Glutamatergic neuron (in vitro differentiated cells): ENCODE measurements at places on chromosomes 1 and 21.

- H3K27ac ChIP-seq: no peak overlapping the region
- peaks cover 19% of the 10 kb centered on the region for H3K4me1 ChIP-seq
- H3K4me3 ChIP-seq: no peak overlapping the region
- H3K36me3 ChIP-seq: no peaks in the 10 kb centered on the region
- DNase-seq: no peak
- peaks cover 4% of the 10 kb centered on the region for H3K27me3 ChIP-seq
These were observed 652.5 kb downstream of the AMY1C start for GRCh38 chr1:104402178-104402577.

DNA sequence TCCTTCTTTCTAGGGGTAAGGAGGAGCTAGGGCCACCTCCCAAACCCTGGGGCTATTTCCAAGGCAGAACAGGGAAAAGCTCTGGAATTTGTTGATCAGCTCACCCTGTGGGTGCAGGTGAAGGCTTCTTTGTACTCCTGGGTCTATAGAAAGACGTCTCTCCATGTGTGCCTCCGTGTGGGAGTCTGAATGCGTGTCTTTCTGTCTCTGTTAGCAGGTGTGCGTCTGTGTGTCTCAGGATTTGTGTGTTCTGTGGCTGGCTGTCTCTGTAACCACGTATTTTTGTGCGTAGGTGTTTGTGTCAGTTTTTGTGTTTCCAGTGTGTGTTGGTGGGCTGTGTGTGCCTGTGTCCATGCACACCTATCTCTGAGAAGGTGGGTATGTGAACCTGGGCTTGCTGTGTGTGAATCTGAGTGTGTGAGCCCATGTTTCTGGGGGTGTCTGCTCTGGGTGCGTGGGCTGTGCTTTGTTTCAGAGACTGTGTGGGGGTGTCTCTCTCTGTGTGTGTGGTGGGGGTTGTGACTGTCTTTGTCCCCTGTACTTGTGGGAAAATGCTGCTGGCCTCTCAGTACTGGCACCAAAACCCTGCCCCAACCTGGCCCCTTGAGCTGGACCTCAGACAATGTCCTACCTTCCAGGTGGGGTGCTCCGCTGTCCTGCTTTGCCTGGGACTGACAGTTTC lies 12.7 kb upstream of the ETV3L start:
- H3K27me3 ChIP-seq: peaks cover 26% of the 10 kb centered on the region
- peak overlapping the region; percentile 27 for H3K4me3 ChIP-seq
- DNase-seq: no peak
- peaks cover 48% of the 10 kb centered on the region for H3K4me1 ChIP-seq
- H3K27ac ChIP-seq: peak overlapping the region; percentile 28
- no peaks in the 10 kb centered on the region for H3K36me3 ChIP-seq

DNA sequence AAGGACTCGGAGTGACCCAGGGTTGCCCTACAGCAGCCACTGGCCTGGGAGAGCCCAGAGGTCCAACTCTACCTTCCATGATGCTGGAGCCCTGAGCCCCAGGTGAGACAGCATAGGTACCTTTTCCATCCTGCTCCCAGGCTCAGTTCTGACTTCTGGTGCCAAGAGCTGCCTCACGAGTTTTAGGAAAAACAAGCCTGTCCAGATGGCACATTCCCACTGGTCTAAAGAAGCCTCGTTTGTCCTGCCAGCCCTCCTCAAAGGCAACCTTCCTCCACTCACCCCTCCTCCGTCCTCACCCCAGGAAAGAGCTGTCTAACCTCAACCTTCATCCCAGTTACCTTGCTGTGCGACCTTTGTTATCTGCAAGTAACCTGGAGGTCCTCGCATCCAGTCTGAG lies 53.5 kb upstream of the PRELP start:
- no peak for DNase-seq
- no peaks in the 10 kb centered on the region for H3K36me3 ChIP-seq
- no peak overlapping the region for H3K4me3 ChIP-seq

- H3K4me3 ChIP-seq: no peak overlapping the region
- no peaks in the 10 kb centered on the region for H3K4me1 ChIP-seq
- peaks cover 8% of the 10 kb centered on the region for H3K36me3 ChIP-seq
- H3K27ac ChIP-seq: no peak overlapping the region
These were observed 23.6 kb downstream of the RGSL1 start for GRCh38 chr1:182473556-182473955.

GRCh38 chr1:70427976-70428375 lies 16.9 kb downstream of the CTH start:
- no peak overlapping the region for H3K27ac ChIP-seq
- DNase-seq: no peak
- peaks cover 4% of the 10 kb centered on the region for H3K27me3 ChIP-seq
- no peaks in the 10 kb centered on the region for H3K36me3 ChIP-seq
- no peaks in the 10 kb centered on the region for H3K4me1 ChIP-seq
- no peak overlapping the region for H3K4me3 ChIP-seq

DNA sequence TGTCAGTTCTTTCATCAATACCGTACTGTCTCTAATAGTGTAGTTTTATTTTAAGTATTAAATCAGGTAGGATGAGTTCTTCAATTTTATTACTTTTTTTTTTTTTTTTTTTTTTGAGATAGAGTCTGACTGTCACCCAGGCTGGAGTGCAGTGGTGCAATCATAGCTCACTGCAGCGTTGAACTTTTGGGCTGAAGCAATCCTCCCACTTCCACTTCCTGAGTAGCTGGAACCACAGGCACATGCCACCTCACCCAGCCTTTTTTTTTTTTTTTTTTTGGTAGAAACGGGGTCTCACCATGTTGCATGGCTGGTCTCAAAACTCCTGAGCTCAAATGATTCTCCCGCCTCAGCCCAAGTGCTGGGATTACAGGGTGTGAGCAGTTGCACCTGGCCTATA lies 44.3 kb downstream of the INAVA start:
- no peaks in the 10 kb centered on the region for H3K27me3 ChIP-seq
- peaks cover 8% of the 10 kb centered on the region for H3K36me3 ChIP-seq
- no peak for DNase-seq
- no peaks in the 10 kb centered on the region for H3K4me1 ChIP-seq
- H3K4me3 ChIP-seq: no peak overlapping the region

DNA sequence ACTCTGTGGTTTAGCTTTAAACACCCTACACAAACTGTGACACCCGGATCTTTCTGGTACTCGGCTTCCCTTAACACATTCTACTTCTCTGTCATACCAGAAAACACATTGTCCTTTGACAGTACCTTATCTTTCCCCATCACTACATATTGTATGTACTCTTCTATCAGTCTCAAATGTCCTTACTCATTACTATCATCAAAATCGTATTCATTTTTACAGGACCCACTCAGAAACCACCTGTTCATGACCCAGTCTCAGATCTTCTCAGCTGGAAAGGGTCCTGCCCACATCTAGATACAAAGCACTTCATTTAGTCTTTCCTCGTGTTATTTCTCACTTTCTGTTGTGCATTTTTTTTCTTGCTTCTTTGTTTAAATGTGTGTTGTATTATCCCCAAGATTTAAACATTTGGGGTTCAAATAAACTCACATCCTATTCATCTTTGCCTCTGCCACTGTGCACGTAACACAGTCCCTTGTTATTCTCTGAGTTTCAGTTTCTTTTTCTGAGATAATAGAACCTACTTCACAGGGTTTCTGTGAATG lies 27.7 kb downstream of the CD34 start:
- DNase-seq: no peak
- H3K36me3 ChIP-seq: no peaks in the 10 kb centered on the region
- H3K4me1 ChIP-seq: no peaks in the 10 kb centered on the region
- no peak overlapping the region for H3K27ac ChIP-seq
- H3K4me3 ChIP-seq: no peak overlapping the region
- H3K27me3 ChIP-seq: no peaks in the 10 kb centered on the region

GRCh38 chr1:21295545-21295944 lies 5.3 kb upstream of the ECE1 start:
- peaks cover 31% of the 10 kb centered on the region for H3K4me1 ChIP-seq
- H3K4me3 ChIP-seq: no peak overlapping the region
- H3K27ac ChIP-seq: no peak overlapping the region
- DNase-seq: no peak
- H3K27me3 ChIP-seq: peaks cover 4% of the 10 kb centered on the region

DNA sequence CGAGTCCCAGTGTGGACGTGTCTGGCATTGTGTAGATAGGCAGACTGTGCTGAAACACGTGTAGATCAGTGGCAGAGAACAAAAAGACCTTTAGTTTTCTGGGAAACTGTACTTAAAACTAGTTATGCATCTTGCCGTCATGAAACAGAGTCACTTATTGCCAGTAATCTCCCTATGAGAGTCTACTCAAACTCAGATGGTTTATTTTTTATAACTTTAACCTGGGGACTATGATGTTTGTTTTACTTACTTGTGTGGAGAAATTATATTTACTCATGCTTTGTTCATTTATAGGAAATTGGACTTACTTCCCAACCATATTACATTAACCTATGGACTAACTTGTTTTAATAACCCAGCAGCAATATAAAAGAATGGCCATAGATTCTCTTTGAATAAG lies 54.1 kb upstream of the ABCG1 start:
- no peak overlapping the region for H3K4me3 ChIP-seq
- no peak overlapping the region for H3K27ac ChIP-seq
- peaks cover 7% of the 10 kb centered on the region for H3K4me1 ChIP-seq
- DNase-seq: no peak
- no peaks in the 10 kb centered on the region for H3K36me3 ChIP-seq
- H3K27me3 ChIP-seq: peaks cover 2% of the 10 kb centered on the region

GRCh38 chr1:153178922-153179321 lies 24.3 kb upstream of the LELP1 start:
- no peak overlapping the region for H3K4me3 ChIP-seq
- H3K36me3 ChIP-seq: no peaks in the 10 kb centered on the region
- H3K4me1 ChIP-seq: no peaks in the 10 kb centered on the region
- H3K27me3 ChIP-seq: no peaks in the 10 kb centered on the region
- H3K27ac ChIP-seq: no peak overlapping the region

DNA sequence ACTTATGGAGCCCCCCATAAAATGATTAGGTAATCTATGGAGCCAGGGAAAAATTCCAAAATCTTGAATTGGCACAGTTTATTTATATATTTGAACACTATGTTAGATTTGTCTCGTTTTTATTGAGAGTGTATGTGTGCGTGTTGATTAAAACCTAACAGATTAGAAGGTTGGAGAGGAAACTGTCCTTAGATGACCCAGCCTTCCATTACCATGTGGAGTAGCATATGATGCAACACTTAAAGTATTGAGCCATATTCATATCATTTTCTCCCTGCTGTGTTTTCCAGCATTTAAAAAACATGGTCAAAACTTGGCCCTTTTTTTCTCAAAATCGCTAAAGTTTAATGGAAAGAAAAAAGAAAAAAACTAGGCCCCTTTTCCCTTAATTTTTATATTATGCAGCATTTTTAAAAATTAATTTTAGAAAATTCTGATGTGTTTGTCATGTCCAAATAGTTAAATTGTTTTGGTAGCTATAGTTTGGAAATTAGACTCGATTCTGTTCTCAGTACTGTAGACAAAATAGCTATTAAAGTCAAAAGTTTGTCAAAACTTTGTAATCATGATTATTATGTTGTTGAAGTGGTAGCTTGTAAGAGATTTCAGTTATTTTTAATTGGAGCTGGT lies 2.3 kb downstream of the LRRC8D start:
- no peaks in the 10 kb centered on the region for H3K36me3 ChIP-seq
- H3K27me3 ChIP-seq: peaks cover 6% of the 10 kb centered on the region
- peak overlapping the region; percentile 97 for H3K4me3 ChIP-seq

GRCh38 chr21:38175306-38175705 lies 81.5 kb upstream of the KCNJ15 start:
- H3K4me1 ChIP-seq: peaks cover 18% of the 10 kb centered on the region
- peaks cover 4% of the 10 kb centered on the region for H3K36me3 ChIP-seq
- no peaks in the 10 kb centered on the region for H3K27me3 ChIP-seq
- no peak overlapping the region for H3K27ac ChIP-seq

GRCh38 chr1:173775578-173776226 lies 48.8 kb upstream of the DARS2 start:
- no peak overlapping the region for H3K4me3 ChIP-seq
- DNase-seq: no peak
- no peaks in the 10 kb centered on the region for H3K4me1 ChIP-seq
- H3K27ac ChIP-seq: no peak overlapping the region

DNA sequence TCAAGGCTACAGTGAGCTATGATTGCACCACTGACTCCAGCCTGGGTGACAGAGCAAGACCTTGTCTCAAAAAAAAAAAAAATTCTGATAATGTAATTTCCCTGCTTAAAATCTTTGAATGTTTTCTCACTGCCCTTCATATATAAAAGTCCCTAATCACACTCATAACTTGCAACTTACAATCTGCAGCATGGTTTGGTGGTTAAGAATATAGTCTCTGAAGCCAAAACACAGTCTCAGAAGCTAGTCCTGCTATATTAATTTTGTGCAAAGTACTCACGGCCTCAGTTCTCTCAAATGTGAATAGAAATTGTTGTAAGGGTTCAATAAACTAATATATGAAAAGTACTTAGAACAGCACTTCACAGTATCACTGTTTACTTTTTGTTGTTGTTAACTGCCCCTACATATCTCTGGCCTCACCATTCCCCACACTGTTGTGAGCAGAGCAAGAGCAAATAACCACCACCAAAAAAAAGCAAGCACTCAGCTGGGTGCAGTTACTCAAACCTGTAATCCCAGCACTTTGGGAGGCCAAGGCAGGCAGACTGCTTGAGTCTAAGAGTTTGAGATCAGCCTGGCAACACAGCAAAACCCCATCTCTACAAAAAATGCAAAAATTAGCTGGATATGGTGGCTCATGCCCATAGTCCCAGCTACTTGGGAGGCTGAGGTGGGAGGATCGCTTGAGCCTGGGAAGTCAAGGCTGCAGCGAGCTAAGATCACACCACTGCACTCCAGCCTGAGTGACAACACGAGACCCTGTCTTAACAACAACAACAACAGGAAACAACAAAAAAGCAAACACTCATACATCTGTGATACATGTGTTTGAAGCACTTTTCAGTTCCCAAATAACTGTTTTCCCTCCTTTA lies 22.4 kb downstream of the ASH1L start:
- peaks cover 4% of the 10 kb centered on the region for H3K4me1 ChIP-seq
- no peak overlapping the region for H3K27ac ChIP-seq
- no peak overlapping the region for H3K4me3 ChIP-seq

DNA sequence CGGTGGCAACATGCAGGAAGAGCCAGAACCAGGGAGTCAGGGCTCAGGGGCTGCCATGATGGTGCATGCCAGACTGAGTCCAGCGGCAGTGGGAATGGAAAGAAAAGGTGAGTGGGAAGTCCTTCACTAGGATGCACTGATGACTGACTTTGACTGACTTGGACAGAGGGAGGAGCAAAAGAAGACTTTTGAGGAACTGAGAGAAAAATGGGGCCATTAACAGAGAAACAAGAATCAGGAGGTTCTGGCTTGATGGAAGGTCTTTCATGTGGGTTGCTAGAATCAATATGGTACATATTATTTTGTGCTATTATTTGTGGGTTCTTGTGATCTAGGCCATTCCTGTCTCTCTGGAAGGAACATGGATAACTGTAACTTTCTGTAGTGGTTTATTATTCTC lies 454.6 kb upstream of the PROX1 start:
- no peaks in the 10 kb centered on the region for H3K4me1 ChIP-seq
- DNase-seq: no peak
- H3K27ac ChIP-seq: no peak overlapping the region
- H3K27me3 ChIP-seq: no peaks in the 10 kb centered on the region

GRCh38 chr1:227576189-227576588 lies 12.8 kb downstream of the ZNF678 start:
- no peak overlapping the region for H3K27ac ChIP-seq
- H3K4me3 ChIP-seq: no peak overlapping the region
- H3K36me3 ChIP-seq: peaks cover 29% of the 10 kb centered on the region
- no peak for DNase-seq

- no peak overlapping the region for H3K27ac ChIP-seq
- no peaks in the 10 kb centered on the region for H3K36me3 ChIP-seq
- peaks cover 3% of the 10 kb centered on the region for H3K4me1 ChIP-seq
- H3K4me3 ChIP-seq: no peak overlapping the region
- DNase-seq: no peak
These were observed 47.7 kb upstream of the PPM1J start for GRCh38 chr1:112762541-112763500.

GRCh38 chr21:19507682-19508260 lies 1104.2 kb upstream of the TMPRSS15 start:
- H3K27me3 ChIP-seq: no peaks in the 10 kb centered on the region
- no peaks in the 10 kb centered on the region for H3K36me3 ChIP-seq
- no peaks in the 10 kb centered on the region for H3K4me1 ChIP-seq
- H3K27ac ChIP-seq: peak overlapping the region; percentile 16
- no peak for DNase-seq
